Activated gamma-delta T cell treated with Interleukin-2 at 50 U/mL for 16 hours (primary cell): ENCODE measurements at places on chromosomes 6 and 20.

DNA sequence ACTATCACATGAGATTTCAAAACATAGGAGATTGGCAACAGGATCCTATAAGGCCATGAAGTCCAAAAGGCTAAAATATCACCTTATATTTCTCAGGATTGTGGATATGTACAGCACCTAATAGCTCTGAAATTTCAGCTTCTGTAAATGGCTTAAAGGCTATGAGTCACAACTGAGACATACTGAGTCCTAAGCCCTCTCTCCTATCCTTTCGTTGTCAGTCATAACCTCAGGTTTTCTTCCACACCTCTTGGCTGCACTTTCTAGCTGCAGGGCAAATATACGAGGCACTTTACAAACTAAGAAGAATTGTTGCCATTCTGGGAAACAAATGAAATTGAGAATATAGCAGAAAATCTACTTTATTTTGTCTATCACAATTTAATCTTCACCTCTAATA lies 969.9 kb upstream of the EPHA7 start:
- no peak for DNase-seq

- DNase-seq, result no peak
Observed at GRCh38 chr6:27541212-27541932, 68.5 kb upstream of the ZNF184 start.

DNA sequence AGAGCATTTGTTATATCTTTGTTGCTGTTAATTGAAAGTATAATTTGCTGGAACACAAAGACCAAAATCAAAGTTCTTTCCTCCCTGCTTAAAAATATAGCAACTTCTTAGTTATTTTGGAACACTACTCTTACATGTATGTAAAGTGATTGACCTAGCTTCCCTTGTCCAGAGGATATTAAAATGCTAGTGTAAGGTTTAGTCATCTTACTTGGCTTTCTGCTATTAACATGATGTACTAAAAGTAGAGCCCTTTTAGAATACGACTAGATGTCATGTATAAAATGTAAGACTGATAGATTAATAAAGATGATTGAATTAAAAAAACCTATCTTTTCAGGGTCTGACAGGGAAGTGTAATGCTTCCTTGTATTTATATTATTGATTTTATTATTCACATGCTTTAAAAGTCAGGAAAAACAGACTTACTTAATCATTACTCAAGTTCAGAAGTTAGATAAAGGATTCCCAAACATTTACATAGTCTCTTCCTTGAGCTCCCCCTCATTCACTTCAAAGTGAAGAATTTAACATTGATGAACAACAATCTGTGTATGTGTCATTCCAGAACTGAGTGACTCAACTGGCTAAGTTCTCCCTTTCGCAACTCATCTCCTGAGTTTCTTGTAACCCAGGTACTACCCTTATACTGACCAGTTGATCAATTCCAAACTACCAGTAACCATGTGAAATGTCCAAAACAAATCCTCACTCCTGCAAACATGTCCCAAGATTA lies 50.9 kb downstream of the BTBD9 start:
- DNase-seq, result no peak

GRCh38 chr20:24993337-24994185 lies 1.0 kb upstream of the APMAP start:
- no peak for DNase-seq

DNA sequence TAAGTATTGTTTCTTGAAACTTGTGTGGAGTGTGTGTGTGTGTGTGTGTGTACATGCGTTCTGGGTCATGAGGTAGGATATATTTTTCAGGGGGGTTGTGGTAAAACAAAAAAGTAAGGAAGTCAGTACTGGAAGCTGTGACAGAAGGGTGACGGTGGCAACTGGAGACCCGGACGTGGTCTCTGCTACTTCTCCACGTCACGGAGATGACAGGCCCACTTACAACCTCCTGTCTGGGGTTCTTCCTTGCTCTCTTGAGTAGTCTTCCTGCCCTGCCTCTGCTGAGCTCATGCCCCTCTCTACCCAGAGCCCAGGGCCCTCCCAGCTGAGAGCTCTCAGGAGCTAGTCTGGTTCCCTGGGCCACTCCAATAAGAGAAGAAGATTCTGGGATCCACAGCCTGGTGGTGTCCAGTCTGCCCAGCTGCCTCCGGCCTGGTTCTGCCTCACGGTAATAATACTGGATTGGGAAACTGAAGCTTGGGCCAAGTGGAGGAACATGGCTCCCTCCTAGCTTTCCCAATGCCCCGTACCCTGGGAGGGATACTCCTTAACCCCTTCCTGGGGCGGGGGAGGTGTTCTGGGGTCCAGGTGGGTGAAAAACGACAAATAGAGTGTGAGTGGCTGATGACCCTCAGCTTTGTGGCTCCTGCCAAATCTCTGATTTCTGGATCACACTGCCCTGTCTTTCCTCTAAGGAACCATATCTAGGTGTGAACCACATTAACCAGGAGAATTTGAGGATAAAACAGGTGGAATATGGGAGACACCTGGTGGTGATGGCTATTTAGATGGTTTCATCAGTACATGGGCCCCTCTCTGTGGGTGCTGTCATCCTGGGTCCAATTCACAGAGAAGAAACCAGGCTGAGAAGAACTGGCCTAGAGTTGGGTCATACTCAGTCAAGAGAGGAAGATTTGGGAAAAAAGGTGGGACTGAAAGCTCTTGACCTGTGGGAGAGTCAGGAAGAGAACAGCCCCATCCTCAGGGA lies 27.2 kb downstream of the VEGFA start:
- no peak for DNase-seq

DNA sequence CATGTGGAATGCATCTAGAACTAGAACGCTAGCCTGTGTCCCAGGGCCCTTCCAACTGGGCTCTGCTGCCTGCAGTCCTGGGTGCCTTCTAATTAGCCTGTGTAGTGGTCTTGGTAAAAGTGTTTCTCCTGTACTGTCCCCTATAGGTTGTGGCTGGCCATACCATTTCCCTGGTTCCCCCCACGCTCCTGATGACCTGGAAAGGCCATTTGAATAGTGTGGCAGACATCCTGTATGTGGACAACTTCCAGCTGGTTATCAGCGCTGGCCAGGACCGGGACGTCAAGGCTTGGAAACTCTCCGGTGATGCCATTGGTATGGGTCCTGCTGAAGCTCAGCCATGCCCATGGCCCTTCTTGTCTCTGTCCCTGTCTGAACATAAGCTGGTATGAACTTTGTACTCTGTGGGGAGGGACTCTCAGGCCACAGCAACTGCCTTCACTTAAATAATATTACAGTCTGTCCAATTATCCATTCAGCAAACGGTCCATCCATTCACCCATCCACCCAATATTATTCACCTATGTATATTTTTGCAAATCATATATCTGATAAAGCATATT lies 60.7 kb downstream of the SUN5 start:
- no peak for DNase-seq

GRCh38 chr6:169724494-169725124 lies at the start of gene PHF10:
TSS of gene PHF10 (minus strand) at chr6:169724500. CDS start at chr6:169723931, 569 bp downstream.
- peak; percentile 65 for DNase-seq

DNA sequence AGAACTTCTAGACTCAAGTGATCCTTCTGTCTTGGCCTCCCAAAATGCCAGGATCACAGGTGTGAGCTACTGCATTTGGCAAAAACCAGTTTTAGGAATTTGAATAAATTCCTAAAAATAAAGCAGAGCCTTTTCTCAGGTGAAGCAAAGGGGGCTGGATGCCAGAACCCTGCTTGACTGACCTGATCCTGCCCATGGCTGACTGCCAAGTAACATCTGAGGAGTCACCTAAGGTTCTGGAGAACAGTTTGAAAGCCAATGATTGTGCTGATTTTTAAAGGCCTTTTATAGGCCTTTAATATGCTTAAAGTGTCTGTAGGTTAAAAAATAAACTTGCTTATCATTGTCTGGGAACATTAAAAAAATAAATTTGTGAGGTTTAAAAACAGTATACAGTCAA lies 14.1 kb upstream of the ZSCAN12 start:
- no peak for DNase-seq

DNA sequence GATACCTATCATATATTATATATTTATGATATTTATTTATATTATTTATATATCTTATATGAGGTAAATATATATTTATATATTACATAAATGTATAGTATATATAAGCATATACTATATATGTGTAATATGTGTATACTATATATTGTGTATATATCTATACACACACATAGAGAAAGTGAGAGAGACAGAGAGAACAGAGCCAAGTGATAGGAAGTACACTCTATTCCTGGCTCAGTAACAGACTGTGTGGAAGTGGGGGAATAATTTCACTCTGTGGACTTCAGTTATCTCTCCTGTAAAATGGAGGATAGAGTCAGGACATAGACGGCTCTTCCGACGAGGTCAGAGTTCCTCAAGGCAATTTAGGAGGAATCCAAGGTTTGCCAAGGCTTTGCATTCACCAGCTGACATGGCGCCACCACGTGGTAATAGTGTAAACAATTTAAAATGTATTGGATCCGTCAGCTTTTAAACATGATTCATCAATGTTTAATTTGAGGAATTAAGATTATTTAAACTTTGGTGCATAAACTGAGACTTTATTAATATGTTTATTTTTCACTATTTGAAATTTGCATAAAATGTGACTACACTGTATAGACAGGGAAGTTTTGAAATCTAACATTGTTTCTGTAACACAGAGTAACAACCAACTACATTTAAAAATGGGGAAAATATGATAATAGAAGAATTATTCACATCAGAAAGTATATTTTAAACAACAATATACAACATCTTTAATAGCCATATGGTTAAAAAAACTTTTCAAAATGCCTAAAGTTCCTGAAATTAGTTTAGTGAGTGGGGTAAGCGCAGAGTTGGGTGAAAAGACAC lies 75.4 kb upstream of the TMEM244 start:
- DNase-seq, result peak; percentile 40

- no peak for DNase-seq
Observed at GRCh38 chr6:3610206-3610605, 141.3 kb downstream of the PXDC1 start.

GRCh38 chr20:63053432-63054102 lies 46.8 kb upstream of the BHLHE23 start:
- no peak for DNase-seq

- no peak for DNase-seq
Observed at GRCh38 chr20:42218621-42219374, 600.6 kb upstream of the CHD6 start.

DNA sequence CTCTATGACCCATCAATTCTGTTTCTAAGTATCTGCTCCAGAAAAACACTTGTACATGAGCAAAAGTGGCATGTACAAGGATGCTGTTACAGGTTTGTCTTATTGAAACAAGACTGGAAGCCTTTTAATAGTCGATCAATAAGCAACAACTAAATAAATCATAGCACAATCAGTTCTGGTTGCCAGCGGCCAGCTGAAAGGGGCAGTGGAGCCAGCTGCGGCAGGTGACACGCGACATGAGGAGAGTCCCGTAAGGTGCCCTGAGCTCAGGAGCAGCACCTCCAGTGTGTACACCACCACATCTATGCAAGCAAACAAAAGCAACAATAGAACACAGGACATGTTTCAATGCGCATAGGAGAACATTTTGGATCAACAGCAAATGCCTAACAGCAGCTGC lies 20.7 kb upstream of the NNAT start:
- no peak for DNase-seq

DNA sequence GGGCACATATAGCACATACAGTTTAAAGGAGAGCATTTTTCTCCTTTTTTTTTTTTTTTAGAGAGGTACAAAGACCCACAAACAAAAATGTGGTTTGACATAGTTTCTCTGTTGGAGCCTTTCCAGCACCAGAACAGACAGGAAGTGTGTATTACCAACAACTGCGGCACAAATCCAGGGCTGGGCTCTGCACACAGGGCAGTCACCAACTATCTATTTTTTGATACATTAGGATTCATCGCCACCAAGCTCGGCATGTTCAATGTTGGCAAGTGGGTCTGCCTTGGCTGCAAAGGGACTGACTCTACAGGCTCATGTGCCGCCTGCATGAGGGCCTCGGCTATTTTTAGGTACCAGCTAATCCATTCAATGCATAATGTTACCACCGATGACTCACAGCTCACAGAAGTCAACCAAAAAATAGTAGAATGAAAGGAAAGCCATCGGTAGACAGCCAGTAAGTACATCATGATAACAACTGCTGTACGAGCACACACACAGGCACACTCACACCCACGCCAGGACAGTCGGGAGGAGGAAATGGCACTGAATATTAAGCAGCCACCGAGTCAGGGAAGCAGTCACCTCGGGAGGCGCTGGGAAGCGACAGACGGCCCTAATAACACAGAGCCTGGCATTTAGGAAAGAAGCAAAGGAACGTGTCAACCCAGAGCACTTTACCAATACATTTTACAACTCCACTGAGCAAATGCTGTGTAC lies 81.6 kb downstream of the GMPR start:
- peak; percentile 54 for DNase-seq

DNA sequence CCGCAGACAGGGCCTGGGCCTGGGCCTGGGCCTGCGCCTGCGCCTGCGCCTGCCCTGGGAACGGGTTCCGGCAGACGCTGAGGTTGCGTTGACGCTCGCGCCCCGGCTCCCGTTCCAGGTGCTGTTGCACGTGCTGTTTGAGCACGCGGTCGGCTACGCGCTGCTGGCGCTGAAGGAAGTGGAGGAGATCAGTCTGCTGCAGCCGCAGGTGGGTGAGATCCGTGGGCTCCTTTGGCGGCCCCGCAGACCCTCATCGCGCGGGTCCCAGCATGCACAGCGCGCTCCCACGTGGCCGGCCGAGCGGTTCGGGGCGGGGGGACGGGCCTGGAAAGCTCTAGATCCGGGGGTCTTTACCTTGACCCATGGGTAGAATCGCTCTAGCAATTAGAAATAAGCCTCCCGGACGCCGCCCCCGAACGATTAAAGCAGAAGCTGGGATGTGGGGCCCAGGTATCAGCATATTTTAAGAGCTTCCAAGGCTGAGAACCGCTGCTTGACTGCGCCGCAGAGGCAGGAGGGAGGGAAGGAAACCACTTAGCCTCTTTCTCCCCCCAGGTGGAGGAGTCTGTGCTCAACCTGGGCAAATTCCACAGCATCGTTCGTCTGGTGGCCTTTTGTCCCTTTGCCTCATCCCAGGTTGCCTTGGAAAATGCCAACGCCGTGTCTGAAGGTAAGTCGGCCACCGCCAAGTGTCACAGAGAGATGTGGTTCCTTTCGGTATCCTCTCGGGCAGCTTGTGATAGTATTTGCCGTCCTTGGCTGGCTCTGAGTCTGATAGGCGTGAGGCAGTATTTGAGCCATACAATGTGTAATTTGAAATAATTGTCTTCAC lies 508 bp downstream of the NOP56 start:
- no peak for DNase-seq
